ENCODE measurements at places on chromosomes 12 and 14. TPM values are rescaled to one million over a fixed set of nuclear protein-coding genes. Genes with fewer than 3 reads are reported as not detected.

Gene SRGAP1
- total RNA-seq, result 9.8 TPM

Gene IFI27L2
- 47.2 TPM for total RNA-seq

Gene ANKS1B
- total RNA-seq, result 0.32 TPM

Gene C14orf180
- not detected for total RNA-seq

All from epithelial cell of alveolus of lung (primary cell).